ENCODE measurements at places on chromosomes 13 and 19.

DNA sequence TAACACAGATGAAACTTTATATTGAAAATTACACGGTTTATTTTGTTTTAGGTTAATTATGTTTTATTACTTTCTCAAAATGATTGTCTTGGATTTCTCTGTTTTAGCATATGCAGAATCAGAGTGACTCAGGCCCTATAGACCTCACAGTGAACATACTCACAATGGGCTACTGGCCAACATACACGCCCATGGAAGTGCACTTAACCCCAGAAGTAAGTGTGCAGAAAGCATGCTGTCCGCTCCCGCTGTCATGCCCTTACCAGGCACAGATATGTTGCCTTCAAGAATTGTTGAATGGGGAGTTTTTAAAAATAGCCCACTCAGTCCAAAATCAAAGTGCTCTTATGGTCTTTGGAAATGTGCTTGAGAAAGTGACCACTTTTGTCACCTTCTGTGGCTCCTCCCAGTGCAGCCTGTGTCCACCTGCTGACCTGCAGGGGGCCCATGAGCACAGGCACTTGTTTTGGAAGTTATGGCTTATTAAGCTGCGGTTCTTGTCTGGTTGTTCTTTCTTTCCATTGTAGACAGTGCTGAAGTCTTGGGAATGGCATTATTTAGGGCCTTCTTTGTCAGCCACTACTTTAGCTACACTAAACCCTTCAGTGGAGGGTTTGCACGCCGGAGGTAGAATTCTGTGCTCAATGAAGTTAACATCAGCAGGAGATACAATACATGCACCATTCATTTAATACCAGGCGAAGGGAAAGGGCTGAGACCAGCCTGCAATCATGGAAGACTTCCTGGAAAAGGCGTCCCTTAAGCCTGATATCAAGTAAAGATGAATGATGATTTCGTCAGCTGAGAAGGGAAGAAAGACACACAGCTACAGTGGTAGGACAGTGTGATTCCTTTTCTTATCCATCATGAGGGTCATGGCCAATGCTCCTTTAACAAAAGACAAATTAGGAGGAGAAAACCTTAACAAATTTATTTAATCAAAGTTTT, 36.7 kb downstream of the CUL4A start:
- no peak for DNase-seq

DNA sequence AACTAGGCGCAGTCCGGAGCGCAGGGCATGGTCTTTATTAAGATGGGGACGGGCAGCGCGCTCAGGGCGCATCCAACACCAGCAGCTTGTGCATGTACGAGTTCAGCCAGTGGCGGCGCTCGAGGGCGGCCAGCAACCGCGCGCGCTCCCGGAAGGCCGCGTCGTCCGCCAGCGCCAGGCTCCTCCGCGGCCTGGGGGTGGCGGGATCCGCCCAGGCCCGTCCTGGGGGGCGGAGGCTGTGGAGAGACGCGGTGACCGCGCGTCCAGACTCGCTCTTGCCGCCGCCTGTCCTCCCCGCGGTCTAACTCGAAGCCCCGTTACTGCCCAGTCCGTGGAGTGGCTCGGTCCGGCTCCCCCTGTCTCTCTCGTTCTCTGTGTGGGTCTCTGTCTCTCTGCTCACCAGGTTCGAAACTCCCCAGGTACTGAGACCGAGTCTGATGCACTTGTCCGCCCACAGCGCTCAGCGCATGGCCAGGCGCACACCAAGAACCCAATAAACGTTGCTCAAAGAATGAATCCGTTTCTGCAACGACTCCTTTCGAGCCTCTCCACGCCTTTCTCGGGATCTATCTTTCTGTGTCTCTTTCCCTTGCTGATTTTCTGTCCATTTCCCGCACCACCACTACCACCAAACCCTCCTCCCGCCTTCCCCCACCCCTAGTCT, 702 bp downstream of the PTH2 start:
- no peak for DNase-seq

- no peak for DNase-seq
Measured at GRCh38 chr13:106685143-106685542, 117.2 kb upstream of the ARGLU1 start.

GRCh38 chr13:26133286-26133685, 81.5 kb upstream of the SHISA2 start:
- DNase-seq = no peak

DNA sequence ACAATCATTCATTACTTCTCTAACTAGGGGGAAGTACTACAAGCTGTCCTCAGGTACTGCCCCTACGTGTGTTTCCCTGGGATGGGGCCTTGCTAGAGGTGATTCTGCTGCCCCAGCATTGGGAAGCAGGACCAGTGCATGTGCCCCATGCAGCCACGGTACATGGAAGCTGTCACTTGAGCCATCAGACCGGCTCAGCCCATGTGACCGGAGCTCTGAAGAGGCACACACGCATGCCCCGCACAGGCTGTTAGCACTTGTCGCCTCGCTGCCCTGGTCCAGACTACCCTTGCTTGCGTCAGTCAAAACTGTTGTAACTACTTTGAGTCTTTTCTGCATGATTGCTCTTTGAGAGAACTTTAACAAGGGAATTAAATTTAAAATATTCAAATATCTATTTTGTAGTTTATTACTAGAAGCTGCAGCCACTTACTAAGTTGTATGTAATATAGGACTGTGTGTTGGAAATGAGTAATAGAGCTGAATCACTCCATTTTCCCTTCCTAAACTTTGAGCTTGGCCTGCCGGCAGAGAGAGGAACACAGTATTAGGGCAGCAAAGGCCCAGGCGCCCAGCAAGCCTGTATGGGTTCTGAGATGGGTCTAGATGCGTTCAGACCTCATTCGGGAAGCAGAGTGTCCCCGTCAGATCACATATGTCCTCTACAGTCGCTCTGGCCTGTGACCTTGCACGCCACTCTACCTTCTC, 42.2 kb downstream of the DHRS12 start:
- no peak for DNase-seq

- DNase-seq = no peak
Measured at GRCh38 chr13:61779456-61779855, 363.8 kb upstream of the PCDH20 start.

DNA sequence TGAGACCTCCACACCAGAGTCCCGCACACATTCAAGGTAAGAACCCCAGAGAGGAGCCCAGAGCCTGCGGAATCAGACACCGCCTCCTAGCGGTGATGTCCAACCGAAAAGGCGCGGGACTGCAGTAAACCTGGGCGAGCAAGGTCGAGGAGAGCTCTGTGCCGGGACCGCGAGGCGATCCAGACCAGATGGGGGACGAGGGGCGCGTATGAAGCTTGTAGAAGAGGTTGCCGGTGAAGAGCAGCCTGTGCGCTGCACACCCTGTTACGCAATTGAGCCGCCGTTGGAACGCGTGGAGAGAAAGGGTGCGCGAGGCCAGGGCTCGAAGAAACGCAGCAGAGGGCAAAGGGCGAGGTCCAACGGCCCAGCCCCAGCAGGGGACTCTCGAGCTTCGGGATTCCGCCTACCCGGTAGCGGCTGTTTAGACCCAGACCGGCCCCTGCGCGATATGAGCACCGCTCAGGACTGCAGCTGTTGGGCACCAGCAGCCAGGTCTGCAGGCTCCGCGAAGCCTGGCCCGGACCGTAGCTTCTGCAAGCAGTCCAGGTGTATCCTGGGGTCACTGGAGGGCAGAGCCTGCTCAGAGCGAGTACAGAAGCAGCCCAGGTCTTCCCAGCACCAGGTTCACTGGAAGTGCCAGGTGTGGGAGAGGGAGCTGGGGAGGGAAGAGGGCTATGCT, 65.9 kb upstream of the ZNF599 start:
- DNase-seq = no peak

- no peak for DNase-seq
Measured at GRCh38 chr13:94389604-94390351, 89.7 kb downstream of the DCT start.

Data from cortex of kidney (tissue), 1 donor.